ENCODE measurements at places on chromosomes 16 and 17.
A peak's percentile ranks its signal among the peaks of the same experiment; 100 is the strongest.

GRCh38 chr16:56909527-56909979 is 22.4 kb upstream of the HERPUD1 start:
- peak; percentile 72 for DNase-seq

DNA sequence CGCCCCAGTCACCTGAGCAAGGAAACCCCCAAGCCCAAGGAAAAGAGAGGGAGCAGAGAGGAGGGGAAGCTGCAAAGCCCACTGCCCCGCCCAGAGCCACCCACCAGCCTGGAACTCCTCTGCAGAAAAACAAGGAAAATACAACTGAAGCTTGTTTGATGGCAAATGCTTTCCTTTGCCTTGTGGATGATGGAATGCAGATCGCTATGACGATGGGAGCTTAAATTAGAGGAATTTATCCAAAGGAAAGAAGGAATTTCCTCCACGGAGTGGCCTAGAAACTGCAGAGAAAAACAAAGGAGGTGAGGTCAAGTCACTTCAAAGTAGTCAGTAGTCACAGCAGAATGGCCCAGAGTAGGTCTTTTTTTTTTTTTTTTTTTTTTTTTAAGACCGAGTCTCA is 31.5 kb upstream of the ASGR2 start:
- no peak for DNase-seq

GRCh38 chr17:58531661-58532554 is 17.5 kb upstream of the MTMR4 start:
- DNase-seq = peak; percentile 46

DNA sequence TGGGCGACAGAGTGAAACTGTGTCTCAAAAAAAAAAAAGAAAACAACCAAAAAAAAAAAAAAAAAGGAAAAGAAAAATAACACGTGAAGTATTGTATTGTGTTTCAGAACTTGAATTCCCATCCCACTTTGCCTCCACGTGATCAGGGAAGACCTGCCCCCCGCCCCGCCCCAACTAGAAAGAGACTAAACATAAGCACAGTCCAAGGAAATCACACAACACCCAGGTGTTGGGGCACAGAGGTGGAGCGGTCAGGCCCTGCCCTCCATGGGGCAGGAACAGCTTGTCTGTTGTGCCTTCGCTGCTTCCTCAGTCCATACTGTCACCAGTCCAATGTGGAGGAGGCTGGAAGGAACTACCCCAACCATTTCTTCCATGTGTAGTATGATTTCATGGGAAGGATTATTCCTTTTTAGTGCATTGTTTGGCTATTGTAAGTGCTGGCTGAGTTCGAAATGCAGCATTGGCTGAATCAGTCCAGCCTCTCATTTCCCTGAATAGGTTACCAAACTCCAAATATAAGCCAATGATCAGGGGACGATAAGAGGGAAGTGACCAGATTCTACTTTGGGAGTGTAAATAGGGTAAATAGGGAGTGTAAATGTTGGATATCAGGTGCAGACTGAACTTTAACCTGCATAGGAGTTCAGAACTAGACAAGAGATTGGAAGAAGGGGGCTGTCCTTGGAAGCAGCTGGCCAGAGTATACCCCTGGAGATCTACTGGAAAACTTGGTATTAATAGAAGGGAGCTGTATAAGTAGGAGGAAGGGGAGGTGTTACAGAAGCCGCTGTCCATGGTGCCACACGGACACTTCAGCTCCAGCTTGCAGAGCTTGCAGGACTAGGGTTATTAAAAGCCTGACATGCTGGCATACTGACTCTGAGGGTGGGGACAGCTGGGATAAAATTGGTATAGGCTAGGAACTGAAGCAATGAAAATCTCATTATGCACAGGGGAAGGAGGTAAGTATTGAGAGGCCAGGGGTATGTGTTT is 50.7 kb downstream of the TANGO6 start:
- DNase-seq = peak; percentile 47

GRCh38 chr17:76270127-76270592 is 5.0 kb downstream of the UBALD2 start:
- no peak for DNase-seq

DNA sequence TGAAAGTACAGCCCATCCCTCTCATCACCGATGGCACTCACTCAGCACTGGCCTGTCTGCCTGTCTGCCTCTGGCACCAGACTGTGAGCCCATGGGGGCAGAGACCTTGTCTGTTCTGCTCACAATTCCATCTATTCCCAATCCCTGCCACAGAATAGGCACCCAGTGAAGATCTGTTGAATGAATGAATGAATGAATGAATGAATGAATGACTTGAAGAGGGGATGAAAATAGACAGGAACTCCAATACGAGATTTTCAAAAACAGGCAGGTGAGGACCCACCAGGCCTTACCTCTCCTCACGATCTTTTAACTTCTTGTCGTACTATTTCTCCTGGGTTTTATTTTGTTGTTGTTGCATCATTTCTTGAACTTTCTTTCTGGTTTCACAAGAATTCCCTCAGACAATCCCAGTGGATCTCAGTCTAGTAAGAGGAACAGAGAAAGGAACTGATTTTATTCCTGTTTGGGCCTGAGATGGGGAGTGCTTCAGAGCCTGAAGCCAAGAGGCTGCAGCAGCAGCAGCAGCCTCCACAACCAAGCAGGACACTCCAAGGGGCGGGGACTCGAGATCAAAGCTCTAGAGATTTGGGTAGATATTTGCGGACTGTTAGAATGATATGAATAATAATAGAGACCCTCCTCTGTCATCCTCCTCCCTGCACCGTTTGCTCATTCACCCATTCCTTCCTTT is 17.7 kb downstream of the KRT9 start:
- DNase-seq = no peak

- no peak for DNase-seq
Measured at GRCh38 chr17:15261258-15261801, 3.8 kb downstream of the PMP22 start.

Measured in SJCRH30 (cell line).